ENCODE measurements at places on chromosomes 13 and 19. TPM values are rescaled to one million over a fixed set of nuclear protein-coding genes. Genes with fewer than 3 reads are reported as not detected.

The FIZ1 gene
- total RNA-seq: 7.5 TPM

The WTIP gene
- total RNA-seq: 11.9 TPM

The PRR36 gene
- total RNA-seq: 2.0 TPM

The ZNF626 gene
- 14.7 TPM for total RNA-seq

The APOE gene
- 1,162 TPM for total RNA-seq

The ZNF573 gene
- total RNA-seq: 11.6 TPM

The GADD45GIP1 gene
- 31.5 TPM for total RNA-seq

The ATP4A gene
- total RNA-seq: not detected

The YJEFN3 gene
- 0.88 TPM for total RNA-seq

The ERICH4 gene
- not detected for total RNA-seq

The CEACAM7 gene
- total RNA-seq: 25.2 TPM

The CLEC4M gene
- not detected for total RNA-seq

The FUT2 gene
- total RNA-seq: not detected

The KIR3DL1 gene
- 0.59 TPM for total RNA-seq

The ZNF611 gene
- 23.0 TPM for total RNA-seq

The ZNF878 gene
- 0.88 TPM for total RNA-seq

The ZNF430 gene
- total RNA-seq: 8.3 TPM

The RASGRP4 gene
- total RNA-seq: 1.6 TPM

The TPTE2 gene
- total RNA-seq: 0.29 TPM

The PSG3 gene
- not detected for total RNA-seq

The MEDAG gene
- 95.4 TPM for total RNA-seq

The ZNF285 gene
- 3.6 TPM for total RNA-seq
